Activated T-cell treated with anti-CD3 and anti-CD28 coated beads, Interleukin-2, amount 50 U/mL, for 72 hours (primary cell): ENCODE measurements at places on chromosomes 1 and 21.

GRCh38 chr1:44405798-44406736 is 1.0 kb downstream of the RNF220 start:
- peak; percentile 50 for DNase-seq

- DNase-seq, result no peak
Measured at GRCh38 chr1:180600343-180600742, 31.5 kb upstream of the XPR1 start.

DNA sequence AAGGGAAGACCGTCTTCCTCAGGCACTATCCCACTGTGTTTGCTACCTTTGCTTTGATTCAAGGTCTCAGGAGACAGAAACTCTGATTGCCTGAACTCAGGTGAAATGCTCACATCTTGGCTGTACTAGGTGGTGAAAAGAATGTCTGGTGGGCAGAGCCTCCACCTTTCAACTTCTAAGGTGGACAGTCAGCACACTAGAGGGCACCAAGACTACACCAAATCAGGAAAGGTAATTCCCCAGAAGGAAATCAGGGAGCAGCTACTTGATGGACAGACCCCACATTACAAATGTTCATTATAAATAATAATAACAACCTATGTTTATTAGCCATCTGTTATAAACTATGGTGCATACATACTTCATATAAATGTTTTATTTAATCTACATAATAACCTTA is 220.9 kb downstream of the ATG4C start:
- DNase-seq, result no peak

- peak; percentile 66 for DNase-seq
Measured at GRCh38 chr1:204828352-204828850, 42.3 kb upstream of the NFASC start.

GRCh38 chr21:39020751-39021477 is 162.3 kb downstream of the PSMG1 start:
- no peak for DNase-seq

GRCh38 chr1:58857680-58858673 is 74.1 kb upstream of the JUN start:
- peak; percentile 39 for DNase-seq

DNA sequence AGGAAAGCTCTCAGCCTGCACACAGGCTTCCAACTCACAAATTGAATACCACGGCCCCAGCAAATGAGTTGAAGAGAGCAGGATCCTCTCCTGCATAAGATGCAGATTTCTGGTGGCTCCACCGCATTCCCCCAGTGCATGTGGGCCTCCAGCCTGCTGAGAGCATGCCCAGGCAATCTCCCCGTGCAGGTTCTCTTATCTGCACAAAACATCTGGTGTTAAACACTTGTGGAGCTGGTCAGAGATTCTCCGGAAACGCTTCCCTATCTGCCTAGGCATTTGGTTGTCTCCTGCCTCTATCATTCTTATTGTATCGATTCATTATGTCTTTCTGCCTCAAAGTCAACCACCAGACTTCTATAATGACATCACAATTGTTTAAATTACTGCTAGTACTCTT is 1349.0 kb upstream of the B3GALT2 start:
- DNase-seq, result no peak

- DNase-seq, result peak; percentile 54
Measured at GRCh38 chr1:168520052-168520751, 23.6 kb downstream of the XCL2 start.

DNA sequence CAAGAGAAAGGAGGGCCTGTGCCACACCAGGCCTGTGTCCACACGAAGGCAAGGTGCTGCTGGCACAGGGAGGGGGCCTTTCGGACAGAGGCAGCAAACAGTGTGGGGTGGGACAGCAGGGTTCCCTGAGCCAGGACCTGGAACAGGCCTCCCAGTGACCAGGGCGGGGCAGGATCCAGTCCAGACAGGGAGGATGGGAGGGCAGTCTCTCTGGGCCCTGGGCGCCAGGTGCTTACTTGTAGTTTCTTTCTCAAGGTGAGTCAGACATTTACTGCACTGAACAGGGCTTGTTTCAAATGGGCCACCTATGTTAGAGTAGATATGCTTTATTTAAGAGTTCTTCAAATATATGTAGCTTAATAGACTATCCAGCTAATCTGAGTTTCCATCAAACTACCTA is 52.8 kb upstream of the STUM start:
- DNase-seq, result no peak
